ENCODE measurements at places on chromosomes 12 and 14.

- no peak for DNase-seq
These were observed 14.6 kb upstream of the RBM19 start for GRCh38 chr12:113980537-113981337.

DNA sequence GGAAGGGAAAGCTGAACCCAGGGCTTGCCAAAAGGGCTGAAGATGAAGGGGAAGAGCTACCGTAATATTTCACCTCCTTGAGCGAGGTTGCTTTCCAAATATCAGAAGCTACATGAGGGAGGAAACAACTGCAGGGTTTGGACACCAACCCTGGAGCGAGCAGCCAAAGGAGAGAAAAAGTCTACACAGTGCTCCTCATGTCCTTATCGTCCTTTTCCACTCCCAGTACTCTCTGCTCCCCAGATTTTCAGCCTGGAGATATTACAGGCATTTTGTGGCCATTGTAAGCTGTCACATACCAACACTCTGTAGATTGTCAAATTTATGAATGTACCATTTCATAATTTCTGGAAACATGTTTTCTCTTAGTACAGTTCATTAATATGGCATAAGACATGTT is 115.9 kb downstream of the GPHN start:
- no peak for DNase-seq

DNA sequence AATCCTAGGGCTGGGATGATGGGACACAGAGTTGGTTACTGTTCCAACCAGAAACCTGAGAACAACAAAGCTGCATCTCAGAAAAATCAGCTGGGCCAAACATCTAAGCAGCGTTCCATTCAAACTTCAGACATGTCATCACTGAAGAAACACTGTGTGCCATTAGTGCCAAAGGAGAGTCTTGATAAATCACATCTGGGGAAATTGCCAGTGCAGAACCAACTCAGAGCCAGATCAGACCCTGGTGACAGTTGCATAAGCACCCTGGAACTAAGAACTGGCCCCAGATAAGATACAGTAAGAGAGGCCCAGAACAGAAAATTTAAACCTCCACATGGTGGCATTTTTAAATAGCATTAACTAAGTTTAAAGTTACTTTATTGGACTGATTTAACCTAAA is 482.8 kb downstream of the PRKD1 start:
- no peak for DNase-seq

- no peak for DNase-seq
These were observed 505 bp downstream of the KCNC2 start for GRCh38 chr12:75208856-75209811.

DNA sequence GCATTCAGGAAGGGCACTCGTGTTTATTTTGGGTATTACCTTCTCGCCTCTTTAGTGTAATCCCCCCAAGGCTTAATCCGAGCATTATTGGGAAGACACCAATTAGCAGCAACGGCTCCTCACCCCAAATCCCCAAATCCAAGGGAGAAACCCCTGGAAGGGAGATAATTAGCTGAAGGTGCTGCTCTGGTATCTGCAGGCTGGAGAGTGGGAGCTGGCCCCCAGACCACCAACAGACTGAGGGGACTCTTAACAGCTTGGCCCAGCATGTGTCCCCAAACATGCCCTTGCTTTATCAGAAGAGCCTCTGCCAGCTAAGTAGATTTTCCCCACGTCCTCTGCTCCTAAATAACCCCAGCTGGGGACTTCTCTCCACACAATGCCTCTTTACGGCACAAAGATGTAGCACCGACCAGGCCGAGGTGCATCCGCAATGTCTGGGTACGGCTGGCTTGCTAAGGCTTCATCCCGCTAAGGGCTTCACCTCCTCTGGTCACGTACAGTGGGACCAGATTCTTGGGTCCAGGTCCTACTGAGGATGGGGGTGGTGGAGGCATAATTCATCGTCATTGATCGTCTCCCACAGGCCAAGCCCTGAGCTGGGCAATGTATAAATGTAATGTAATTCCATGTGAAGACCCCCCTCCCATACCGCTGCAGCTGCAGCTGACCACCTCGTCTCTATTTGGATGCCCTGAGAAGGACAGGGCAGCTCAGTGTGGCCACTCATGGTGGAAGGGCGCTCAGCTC is 123.7 kb upstream of the GSC start:
- DNase-seq = no peak

GRCh38 chr14:64968651-64969050 is 3.5 kb downstream of the RAB15 start:
- DNase-seq = no peak

DNA sequence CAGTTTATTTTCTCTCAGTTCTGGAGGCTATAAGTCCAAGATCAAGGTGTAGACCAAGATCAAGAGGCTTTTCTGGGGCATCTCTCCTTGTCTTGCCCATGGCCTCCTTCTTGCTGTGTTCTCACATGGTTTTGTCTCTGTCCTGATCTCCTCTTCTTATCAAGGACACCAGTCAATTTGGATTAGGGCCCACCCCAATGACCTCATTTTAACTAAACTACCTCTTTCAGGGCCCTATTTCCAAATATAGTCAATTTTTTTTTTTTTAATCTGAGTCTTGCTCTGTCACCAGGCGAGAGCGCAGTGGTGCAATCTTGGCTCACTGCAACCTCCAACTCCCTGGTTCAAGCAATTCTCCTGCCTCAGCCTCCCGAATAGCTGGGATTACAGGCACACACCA is 50.8 kb downstream of the TSHR start:
- DNase-seq = no peak

DNA sequence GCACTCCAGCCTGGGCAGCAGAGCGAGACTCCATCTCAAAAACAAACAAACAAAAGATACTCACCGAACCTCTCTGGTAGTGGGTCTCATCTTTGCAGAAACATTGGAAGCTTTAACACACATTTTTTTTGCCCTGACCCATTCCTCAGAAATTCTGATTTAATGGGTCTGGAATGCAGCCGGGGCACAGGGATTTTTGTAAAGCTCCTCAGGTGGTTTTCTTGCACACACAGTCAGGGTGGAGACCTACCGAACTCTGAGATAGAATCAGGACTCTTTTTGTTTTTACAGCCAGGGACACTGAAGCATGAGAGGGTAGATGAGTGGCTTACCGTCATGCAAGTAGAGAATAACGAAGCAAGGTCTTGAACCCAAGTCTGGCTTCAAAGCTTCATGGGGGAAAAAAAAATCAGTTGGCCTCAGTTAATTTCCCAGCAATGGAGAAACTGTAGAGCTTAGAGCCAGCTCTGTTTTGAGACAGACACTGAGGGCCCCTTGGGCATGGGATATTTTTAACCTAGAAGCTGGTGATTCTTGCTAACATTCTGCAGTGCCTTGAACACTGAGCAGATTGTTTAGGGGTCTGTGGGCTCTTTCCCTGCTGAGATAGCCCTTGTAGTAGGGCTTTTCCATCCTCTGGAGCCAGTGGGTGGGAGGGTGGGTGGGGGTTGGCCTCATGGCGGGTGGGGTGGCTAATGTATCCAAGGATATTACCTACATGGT is 4.8 kb downstream of the RNU4-2 start:
- DNase-seq = no peak

GRCh38 chr14:53149668-53150316 is 3.3 kb downstream of the DDHD1 start:
- DNase-seq = no peak

- peak; percentile 47 for DNase-seq
These were observed 75.2 kb downstream of the PITPNM2 start for GRCh38 chr12:123075646-123076171.

GRCh38 chr14:83838226-83838625 is 1691.7 kb upstream of the FLRT2 start:
- DNase-seq = no peak

Measured in activated CD8-positive, alpha-beta memory T cell treated with anti-CD3 and anti-CD28 coated beads for 48 hours (primary cell).